Brain microvascular endothelial cell (primary cell): ENCODE measurements at places on chromosomes 11 and 22.
A peak's percentile ranks its signal among the peaks of the same experiment; 100 is the strongest.

DNA sequence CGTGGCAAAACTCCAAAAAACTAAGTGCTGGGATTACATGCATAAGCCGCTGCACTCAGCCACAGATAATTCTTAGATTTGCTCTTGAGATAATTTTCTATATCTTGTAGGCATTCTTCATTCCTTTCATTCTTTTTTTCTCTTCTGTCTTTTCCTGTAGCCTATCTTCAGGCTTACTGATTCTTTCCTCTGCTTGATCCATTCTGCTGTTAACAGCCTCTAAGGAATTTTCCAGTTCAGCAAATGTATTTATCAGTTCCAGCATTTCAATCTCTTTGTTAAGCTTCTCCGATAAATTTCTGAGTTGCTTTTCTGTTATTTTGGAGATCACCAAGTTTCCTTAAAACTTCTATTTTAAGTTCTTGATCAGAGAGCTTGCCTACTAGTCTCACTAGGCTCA is 46.7 kb downstream of the SMC1B start:
- no peak for DNase-seq

GRCh38 chr22:48829908-48830307 is 997.8 kb downstream of the BRD1 start:
- no peak for DNase-seq

- DNase-seq: peak; percentile 36
Observed at GRCh38 chr22:32080904-32081303, 37.8 kb downstream of the SLC5A1 start.

DNA sequence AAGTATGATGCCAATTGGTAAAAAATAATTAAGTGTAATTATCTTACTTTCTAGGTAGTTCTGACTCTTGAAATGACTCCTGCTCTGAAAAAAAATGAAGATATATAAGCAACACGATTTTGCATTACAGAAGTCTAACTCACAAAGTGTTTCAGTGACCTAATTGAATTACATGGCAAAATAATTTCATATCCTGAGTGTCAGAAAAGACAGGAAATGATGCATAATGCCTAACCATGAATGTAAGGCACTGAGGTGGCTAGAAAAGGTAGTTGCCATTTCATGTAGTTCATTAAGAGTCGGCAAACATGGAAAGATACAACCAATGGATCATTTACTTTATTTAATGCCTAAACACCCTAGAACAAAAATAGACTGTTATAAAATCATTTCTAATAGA is 113.5 kb downstream of the GUCY1A2 start:
- DNase-seq: no peak

DNA sequence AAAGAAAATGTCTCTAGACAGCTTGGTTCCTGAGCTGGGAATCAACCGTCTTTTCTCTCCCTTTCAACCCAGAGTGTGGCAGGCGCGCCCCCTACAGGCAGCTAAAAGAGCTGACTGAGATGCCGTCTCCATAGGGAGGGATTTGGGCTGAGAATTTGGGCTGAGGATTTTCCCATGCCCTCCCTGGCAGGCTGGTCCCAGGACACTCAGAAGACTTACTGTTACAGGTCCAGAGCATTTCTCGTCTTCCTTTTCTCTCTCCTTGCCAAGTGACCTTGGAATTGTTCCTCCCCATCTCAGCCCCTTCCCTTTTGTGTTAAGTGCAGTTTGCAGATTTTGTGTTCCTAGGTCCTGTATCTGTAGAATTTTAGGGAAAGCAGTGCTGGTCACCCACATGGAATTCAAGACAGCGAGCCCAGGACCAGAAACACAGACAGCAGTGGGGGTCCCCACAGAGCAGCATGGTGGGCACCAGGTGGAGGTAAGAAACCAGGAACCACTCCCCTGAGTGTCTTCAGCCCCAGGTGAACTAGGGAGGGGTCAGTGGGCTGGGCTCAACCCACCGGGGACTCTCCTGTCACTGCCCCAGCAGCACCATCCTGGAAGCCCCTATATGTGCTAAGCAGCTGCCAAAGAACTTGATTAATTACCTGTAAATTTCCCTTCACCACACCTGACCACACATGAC is 9.9 kb upstream of the IGLL5 start:
- DNase-seq: peak; percentile 36

DNA sequence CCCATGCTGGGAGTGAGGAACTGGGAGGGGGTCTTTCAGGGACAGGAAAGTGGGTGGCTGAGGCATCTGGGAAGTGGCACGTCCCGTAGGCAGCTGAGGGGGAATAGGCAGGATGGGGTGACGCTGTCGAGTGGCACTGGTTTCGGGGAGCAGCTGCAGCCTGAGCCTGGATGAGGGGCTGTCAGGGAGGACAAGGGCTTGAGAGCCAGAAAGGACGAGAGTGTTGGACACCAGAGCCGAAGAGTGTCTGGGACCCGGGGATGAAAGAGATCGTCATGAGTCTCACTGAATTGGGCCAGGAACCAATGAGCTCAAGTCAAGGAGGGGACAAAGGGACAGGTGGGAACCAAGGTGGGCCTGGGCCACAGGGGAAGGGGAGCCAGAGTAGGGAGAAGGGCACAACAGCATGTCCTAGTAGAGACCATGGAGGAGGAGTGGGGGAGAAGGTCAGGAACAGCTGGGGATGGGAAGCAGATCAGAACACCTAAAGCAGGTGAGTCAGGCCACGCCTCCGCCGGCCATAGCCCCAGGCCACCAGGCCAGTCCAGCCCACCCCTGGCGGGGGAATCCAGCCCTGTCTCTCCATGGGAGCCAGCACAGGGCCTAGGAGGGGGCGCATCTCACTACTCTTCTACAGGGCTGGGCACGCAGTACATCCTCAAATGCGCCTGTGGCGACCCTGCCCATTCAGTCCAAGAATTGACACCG is 4.2 kb downstream of the RAB3IL1 start:
- DNase-seq: no peak

GRCh38 chr22:35307892-35308291 is 8.2 kb downstream of the TOM1 start:
- DNase-seq: no peak

DNA sequence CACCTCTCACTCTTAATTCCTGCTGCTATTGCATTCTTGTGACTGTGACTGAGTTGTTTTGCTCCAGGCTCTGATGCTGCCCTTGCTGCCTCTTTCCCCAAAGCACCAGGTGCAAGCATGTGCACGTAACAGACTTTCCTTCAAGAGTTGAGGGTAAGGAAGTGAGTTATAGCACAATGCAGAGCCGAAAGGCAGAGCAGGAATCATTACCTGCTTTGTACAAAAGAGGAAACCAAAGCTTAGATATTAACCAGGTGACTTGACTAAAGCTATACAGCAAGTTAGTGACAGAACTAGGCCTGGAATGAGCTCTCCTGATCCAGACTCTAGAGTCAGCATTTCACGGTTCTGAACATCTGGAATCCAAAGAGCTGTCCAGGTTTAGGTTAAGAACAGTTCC is 33.6 kb downstream of the NEU3 start:
- DNase-seq: no peak

GRCh38 chr22:42994917-42995562 is 19.9 kb downstream of the PACSIN2 start:
- peak; percentile 83 for DNase-seq

DNA sequence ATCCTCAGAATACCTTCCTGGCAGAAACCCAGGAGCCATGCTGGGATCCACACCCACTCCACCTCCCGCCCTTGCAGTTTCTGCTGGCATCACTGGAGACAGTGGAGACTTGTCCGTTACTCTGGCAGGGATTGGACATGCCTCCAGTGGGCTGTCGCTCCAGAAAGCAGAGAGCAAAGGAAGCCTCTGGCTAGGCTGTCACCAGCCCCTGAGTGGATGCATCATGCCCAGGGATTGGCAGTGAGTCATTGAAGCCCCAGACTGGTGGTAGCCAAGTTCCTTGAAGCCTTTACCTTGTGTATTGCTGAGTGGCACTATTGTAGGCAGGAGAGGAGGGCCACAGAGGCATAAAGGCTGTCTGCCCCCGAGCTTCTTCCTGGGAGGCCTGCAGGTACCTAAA is 34.8 kb upstream of the E2F8 start:
- no peak for DNase-seq

GRCh38 chr11:1308743-1309497 is 512 bp downstream of the TOLLIP start:
- no peak for DNase-seq

DNA sequence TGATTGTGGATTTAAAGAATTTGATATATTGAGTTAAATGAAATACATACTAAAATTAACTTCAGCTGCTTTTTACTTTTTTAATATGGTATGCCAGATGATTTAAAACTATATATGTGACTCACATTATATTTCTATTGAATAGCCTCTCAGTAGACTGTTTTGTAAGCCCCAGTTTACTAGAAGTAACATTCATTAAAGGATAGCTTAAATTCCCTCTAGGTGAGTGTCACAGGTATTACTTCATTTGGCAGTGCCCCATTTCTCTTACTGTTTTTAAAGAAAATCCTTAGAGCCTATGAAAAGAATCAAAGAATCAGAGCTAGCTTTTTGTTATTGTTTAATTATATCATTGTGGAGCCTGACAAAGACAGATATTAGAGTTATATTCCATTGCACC is 48.6 kb downstream of the ZC3H12C start:
- DNase-seq: no peak

DNA sequence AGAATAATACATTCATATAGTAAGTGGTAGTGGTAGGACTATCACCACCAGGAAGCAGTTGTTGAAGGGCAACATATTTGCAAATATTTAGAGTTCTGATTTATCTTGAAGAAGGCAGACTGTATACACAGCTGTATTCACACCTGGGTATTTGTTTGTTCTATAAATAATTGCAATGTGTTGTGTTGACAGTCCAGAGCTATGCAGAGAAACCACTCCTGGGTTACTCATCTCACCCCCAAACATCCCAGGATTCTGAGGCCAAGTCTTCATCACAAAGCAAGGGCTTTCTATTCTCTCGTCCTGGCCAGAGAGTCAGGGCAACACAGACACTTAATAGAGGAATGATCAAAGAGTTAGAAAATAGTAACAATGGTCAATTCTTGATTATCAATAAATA is 102.1 kb upstream of the FAT3 start:
- no peak for DNase-seq
